ENCODE measurements at places on chromosomes 7 and 10.
A peak's percentile ranks its signal among the peaks of the same experiment; 100 is the strongest.

- DNase-seq = peak; percentile 46
These were observed 65.0 kb downstream of the VWA2 start for GRCh38 chr10:114304017-114304570.

GRCh38 chr10:30502266-30503060 lies 68.5 kb downstream of the MAP3K8 start:
- no peak for DNase-seq

DNA sequence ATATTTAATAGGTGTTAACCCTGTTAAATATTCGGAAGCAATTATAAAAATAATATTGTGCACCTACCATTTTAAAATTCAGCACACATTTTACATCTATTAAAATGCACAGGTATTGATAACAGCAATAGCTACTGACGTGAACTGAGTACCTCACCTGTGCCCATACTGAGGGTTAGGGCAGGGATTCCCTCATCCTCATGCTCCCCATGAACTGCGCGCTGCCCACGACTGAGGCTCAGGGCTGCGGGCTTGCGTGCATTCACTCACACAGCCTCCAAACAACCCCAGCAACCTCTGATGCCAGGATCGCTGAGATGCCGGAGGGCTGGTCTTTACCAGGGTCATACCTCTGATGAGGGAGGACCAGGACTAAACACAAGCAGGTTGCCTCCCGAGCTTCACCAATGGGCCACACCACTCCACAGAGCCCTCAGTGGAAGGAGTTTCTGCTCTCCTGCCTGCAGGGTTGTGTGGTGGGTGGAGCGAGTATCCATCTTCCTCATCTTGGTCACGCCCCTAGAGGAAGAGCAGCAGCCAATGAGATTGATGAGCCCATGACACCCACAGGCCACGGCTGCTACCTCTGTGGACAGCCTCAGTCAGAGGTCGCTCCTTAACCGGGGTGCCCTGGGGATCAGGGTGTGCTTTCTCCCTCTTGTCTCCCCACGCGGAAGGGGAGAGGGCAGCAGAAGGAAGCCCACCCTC lies 478.3 kb downstream of the TNS3 start:
- no peak for DNase-seq

- DNase-seq = no peak
These were observed 216.1 kb upstream of the PRPS1L1 start for GRCh38 chr7:18243731-18244130.

GRCh38 chr7:92835851-92836488 lies 403 bp downstream of the CDK6 start:
- no peak for DNase-seq

- no peak for DNase-seq
These were observed 46.1 kb upstream of the EXOC6 start for GRCh38 chr10:92801978-92802872.

GRCh38 chr7:81002421-81002820 lies 83.6 kb upstream of the SEMA3C start:
- no peak for DNase-seq

GRCh38 chr10:1078668-1079067 lies 22.5 kb downstream of the WDR37 start:
- DNase-seq = no peak

- DNase-seq = no peak
These were observed 75.4 kb upstream of the HDAC9 start for GRCh38 chr7:18420108-18420507.

DNA sequence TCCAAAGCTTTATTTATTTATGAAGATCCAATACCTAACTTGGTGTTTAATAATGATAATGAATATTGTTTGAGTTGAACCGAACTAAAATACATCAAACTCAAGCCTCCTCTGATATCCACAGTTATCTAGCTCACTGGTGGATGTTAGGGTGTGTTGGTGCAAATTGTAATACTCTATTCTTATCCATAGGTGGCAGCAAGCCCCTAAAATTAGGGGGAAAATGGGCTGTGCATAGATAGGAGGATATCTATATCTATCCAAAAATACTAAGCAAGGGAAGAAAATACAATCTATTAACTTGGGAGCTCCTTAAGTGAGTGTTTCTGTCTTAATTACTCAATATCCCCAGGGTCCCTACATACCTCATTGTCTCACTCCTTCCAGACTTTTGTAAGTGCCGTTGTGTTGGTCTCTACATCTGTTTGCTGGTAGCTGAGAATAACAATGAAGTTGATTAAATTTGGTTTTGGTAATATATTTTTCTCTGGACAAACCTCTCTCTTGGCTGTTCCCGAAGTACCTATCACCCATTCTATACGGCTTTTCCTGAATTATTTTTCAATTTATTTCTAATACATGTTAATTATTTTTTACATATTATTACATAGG lies 55.0 kb upstream of the VWDE start:
- no peak for DNase-seq

- no peak for DNase-seq
These were observed 5.6 kb downstream of the PROSER2 start for GRCh38 chr10:11828682-11829284.

GRCh38 chr7:132565885-132566284 lies 10.4 kb downstream of the PLXNA4 start:
- DNase-seq = no peak

- no peak for DNase-seq
These were observed 54.7 kb upstream of the AFAP1L2 start for GRCh38 chr10:114458955-114459354.

GRCh38 chr10:96507044-96507443 lies 6.7 kb downstream of the TLL2 start:
- DNase-seq = no peak

DNA sequence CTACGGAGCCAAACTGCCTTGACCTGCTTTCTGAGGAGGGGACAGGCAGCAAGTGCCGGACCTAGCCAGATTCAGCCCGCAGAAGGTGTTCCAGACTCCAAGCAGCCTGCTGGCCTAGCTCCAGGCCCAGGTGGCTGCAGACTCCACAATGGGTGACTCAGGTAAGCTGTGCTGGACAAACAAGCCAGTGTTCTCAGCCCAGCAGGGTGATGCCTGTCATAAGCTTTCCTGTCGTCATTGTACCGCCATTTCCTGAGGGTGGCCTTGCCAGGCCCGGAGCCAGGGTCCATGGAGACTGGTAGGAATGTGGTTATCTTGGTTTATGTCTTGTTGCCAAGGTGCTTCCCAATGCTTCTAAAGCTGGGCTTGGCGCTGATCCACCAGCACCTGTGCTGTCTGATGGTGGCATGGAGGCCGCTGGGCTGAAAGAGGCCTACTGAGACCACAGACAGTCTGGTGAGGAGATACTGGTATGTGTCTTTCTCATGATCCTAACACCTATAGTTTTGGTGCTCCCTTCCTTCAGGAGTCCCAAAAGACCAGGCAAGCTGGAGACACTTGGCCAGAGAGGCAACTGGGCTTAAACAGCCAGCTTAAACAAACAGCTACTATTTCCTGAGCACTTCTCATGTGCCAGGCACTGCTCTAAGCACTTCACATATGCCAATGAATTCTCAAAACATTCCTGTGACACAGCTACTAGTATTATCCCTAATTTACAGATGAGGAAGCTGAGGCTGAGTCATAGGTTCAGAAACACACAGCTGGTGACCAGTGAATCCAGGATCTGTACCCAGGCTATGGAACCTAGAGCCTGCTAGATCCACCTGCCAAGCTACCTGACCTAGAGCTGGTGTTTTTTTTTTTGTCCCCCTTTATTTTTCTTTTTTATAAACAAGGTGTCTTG lies 42.0 kb downstream of the ZC3HC1 start:
- no peak for DNase-seq

- DNase-seq = no peak
These were observed 89.8 kb downstream of the PCLO start for GRCh38 chr7:83072576-83073517.

GRCh38 chr10:119595134-119595675 lies 1.6 kb downstream of the TIAL1 start:
- DNase-seq = no peak

DNA sequence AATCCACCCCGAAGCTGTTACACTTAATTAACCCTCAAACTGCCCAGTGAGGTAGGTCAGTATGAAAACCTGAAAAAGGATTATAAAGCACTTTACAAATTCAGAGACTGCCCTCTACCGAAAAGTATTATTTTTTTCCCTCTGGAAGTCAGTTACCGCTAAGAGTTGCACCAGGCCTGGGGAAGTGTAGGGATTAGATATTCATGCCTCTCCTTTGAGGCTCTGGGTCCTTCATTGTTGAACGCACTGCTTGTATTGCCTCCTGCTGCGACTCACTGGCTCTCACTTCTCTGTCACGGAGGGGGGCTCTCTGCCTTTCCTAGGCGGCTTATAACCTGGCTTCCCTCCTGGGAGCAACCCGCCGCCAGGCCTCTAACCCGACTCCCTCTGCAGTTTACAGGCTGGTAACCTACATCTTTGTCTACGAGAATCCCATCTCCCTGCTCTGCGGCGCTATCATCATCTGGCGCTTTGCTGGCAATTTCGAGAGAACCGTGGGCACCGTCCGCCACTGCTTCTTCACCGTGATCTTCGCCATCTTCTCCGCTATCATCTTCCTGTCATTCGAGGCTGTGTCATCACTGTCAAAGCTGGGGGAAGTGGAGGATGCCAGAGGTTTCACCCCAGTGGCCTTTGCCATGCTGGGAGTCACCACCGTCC lies 2.7 kb downstream of the RHBDD2 start:
- DNase-seq = no peak

DNA sequence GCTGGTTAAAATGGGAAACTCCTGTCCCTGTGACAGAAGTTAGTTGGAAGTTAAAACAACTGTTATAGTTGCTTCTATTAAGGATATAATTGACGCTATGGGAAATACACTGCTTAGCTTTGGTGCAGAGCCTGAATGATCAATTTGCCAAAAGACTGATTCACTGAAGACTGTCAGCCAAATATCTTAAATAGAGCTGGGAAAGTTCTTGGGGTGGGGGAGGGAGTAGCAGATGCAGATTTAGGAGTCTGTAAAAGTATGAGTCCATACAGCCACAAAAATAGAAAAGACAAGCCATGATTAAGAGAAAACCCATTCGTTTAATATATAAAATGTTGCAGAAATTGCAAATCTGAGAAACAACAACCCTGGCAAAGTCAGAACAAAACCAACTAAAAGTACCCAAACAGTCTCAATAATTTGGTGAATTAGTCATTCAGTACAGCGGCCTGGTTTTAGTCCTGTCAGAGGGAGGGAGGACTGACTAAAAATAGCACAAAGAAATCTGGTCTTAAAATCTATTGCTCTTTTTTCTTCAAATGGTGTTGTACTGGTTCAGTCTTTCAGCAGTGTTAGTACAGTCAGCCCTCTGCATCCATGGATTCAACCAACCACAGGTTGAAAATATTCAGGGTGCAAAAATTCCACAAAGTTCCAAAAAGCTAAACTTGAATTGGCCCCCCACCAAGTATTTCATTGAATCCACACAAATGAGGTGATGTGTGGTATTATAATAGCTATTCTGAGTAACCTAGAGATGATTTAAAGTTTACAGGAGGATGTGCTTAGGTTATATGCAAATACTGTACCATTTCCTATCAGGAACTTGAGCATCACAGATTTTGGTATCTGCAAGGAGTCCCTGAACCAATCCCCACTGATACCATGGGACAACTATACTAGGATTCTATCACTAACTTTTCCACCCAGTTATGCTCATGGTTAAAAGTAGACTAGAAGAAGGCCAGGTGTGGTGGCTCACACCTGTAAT lies 30.0 kb downstream of the STK17A start:
- DNase-seq = peak; percentile 60

DNA sequence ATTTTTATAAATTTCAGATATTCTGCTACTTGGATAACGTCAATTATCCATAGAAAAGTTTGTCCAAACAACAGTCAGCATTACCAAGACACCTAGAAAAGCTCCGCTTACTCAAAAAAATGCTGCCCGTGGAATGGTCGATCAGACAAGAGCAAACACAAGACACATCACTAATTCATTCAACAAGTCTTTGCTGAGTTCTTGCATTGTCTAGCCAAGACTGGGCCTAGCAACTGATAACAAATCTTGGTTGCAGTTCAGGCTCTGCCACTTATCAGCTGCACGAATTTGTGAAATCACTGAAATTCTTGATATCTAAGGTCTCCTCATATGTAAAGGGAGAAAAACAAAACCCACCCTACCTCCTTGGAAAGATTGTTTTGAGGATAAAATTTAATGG lies 168.3 kb downstream of the AKR1D1 start:
- no peak for DNase-seq

DNA sequence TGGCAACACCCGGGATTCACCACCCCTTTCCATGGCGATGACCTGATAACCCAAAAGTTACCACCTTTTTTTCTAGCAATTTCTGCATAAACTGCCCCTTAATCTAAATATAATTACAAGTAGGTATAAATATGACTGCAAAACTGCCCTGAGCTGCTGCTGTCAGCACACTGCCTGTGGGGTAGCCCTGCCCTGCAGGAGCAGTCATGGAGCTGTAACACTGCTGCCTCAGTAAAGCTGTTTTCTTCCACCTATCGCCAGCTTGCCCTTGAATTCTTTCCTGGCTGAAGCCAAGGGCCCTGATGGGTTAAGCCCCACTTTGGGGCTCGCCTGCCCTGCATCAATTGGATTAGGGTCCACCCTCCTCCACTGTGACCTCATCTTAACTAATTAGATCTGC lies 368.8 kb downstream of the SFMBT2 start:
- no peak for DNase-seq

DNA sequence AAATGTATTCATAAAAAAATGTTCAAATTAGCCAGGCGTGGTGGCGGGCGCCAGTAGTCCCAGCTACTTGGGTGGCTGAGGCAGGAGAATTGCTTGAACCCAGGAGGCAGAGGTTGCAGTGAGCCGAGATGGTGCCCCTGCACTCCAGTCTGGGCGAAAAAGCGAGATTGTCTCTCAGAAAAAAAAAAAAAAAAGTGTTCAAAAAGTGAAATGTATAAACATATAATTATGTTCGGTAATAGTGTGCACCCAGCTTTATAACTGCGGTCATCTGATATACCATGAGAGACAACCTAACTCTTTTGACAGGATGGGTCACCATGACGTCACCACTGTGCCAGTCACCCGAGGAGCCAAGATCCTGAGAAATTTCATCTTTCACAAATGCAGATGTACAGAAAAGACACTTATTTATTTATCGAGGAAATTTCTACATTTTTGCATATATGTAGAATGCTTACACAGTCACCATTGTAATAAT lies 594 bp upstream of the RP9 start:
- no peak for DNase-seq

DNA sequence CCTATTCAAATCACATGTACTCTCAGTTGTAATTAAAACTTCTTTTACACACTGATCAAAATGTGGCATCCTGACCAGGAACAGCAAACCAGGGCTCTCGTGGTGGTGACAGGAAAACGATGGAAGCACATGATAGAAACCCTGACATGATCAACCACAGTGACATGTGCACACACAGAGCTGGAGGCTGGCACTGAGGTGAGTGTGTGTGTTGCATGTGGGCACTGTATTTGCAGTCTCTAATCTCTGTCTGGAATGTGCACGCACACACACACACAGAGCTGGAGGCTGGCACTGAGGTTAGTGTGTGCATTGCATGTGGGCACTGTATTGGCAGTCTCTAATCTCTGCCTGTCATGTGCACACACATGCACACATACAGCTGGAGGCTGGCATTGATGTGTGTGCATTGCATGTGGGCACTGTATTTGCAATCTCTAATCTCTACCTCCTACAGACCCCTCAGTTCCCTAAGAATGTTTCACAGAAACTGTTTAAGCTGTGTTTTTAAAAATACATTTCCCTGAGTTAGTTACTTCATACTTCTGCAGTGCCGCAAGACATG lies 406.9 kb downstream of the SFMBT2 start:
- DNase-seq = no peak
